Left kidney (tissue), 8 donors: ENCODE measurements at places on chromosomes 13 and 19. TPM values are rescaled to one million over a fixed set of nuclear protein-coding genes. Genes with fewer than 3 reads are reported as not detected.

Gene RNU6-9
- not detected for polyA plus RNA-seq

DNA sequence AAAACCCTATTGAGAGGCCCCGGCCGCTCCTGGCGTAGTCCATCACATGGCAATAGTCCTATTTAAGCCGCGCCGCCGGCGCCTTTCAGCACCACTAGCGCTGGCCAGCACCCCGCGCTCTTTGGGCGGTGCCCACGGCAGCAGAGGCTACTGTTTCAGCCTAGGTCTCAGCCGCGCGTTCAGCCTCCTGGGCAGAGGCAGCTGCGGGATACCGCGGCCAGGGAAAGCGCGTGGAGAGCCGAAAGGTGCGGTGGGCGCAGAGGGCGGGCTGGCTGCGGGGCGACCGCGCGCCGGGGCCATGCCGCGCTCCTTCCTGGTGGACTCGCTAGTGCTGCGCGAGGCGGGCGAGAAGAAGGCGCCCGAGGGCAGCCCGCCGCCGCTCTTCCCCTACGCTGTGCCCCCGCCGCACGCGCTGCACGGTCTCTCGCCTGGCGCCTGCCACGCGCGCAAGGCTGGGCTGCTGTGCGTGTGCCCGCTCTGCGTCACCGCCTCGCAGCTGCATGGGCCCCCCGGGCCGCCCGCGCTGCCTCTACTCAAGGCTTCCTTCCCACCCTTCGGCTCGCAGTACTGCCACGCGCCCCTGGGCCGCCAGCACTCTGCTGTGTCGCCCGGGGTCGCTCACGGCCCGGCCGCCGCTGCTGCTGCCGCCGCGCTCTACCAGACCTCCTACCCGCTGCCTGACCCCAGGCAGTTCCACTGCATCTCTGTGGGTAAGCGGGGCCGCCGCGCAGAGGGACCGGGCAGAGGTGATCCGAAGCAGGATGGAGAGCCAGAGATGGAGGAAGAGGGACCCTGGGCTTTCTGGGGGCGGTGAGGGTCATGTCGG lies at the start of gene GSX1:
TSS of gene GSX1 (plus strand) at position 91 of the 826 bp plus-strand sequence. CDS start at position 299, 208 bp downstream.
- DNase-seq = peak; percentile 79

DNA sequence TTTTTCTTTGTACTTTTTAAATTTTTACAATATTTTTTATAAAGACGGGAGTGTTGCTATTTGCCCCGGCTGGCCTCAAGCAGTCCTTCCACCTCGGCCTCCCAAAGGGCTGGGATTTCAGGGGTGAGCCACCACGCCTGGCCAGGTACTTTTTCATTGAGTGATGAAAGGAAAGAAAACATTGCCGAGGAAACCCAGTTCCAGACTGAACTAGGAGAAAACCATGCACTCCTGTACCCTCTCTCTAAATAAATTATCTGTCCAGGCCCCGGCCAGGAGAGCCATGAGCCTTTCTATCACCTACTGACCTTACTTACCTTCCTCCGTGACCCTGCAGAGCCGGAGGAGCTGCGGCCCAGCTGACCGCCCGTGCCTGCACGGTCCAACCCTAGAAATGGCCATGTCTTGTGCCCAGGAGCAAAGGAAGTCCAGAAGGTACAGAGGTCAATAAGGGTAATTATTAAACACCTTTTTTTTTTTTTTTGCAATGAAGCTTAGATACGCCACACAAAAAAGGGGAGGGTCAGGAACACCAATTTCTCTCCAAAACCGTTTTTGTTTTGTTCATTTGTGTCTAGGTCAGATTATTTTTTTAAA lies at the start of gene SLC7A9:
TSS of gene SLC7A9 (minus strand) at position 399 of the 597 bp plus-strand sequence. CDS start 1,233 bp downstream, outside the sequence.
- no peak for DNase-seq

- DNase-seq = peak; percentile 44
Observed at GRCh38 chr13:100673713-100674571, 653 bp downstream of the TMTC4 start.

Gene FFAR3
- 0.15 TPM for polyA plus RNA-seq

DNA sequence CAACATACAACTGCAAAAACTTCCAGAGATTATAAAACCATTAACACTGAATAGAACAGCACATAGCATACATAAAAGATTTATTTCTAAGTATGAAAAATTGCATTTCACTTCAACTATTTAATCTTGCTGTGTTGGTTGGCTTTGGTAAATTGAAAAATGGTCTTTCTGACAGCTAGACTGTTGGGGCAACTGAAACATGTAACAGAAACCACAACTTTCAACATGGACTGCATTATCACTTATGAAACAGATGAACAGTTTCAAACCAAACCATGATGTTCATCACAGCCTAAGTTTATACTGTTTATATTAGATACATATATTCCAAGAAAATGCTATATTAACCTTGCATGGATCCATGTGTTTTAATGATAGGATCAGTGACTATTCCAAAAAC lies 324.1 kb upstream of the PCDH9 start:
- DNase-seq = no peak

Gene ZNF541
- polyA plus RNA-seq = 0.27 TPM

DNA sequence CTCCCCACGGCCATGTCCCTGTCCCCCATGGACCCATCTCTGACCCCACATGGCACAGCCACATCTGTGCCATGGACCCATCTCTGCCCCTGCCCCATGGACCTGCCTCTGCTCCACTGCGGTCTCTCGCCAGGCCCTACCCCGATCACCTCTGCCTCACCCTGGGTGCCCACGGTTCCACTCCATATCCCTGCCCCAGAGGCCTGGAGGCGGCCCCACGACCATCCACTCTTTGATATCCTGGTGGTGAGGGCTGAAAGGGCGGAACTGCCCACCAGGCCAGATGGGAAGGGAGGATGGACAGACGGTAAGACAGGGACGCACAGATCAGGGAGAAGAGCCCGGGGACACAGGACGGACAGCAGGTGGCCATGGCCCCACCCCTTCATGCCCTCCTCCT lies 327 bp downstream of the PTGER1 start:
- DNase-seq = no peak

Gene ANGPTL8
- 0.62 TPM for polyA plus RNA-seq

- no peak for DNase-seq
Observed at GRCh38 chr13:74218291-74218690, 84.1 kb upstream of the KLF12 start.

DNA sequence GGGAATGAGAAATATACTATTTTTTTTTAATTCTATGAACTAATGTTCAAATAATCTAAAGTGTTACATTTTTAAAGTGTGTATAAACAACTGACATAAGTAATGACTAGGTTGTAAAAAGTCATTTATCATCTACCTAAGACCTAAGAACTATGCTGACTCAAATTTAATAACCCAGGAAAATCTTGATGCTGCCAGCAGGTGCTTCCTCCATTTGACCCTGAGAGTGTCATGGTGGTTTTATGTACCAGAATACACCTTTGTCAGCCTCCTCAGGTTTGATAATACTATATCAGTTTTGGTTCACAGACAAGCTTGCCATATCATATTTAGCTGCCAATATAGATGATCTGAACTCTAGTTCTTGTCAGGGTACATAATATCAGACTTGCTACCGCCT lies 1151.2 kb downstream of the PCDH17 start:
- DNase-seq = no peak

GRCh38 chr13:58018020-58018419 lies 386.5 kb downstream of the PCDH17 start:
- DNase-seq = no peak

DNA sequence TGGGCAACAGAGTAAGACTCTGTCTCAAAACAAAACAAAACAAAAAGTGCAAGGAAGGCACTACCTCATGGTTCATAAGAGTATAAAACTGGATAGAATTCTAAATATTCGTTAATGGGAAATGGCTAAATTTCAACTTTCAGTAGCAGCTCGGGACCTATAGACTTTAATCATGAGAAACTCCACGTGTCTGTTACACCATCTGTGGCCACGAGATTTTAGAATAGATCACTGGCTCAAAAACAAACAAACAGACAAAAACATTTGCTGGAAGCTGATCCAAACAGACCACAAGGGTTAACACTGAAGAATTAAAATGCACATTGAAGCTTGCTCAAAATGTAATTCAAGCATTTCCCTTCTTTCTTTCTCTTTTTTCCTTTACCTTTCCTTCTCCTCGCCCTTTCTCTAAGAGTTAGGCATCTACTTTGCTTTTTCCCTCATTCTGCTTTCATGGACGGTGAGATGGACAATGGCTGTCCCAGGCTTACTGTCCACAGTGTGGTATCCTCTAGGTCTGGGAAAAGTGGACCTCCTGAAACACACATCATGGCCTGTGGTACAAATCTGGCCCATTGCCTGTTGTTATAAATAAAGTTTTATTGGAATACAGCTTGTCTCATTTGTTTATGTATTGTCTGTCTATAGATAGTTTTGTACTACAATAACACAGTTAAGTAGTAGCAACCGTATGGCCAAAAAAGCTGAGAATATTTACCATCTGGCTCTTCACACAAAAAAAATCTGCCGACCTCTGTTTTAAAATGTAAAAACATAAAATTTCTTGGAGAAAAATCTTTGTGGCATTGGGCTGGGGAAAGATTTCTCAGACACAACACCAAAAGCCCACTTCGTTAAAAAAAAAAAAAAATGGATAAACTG lies 10.3 kb downstream of the ELAVL1 start:
- DNase-seq = no peak

GRCh38 chr19:2594319-2594718 lies 108.2 kb downstream of the GNG7 start:
- no peak for DNase-seq

DNA sequence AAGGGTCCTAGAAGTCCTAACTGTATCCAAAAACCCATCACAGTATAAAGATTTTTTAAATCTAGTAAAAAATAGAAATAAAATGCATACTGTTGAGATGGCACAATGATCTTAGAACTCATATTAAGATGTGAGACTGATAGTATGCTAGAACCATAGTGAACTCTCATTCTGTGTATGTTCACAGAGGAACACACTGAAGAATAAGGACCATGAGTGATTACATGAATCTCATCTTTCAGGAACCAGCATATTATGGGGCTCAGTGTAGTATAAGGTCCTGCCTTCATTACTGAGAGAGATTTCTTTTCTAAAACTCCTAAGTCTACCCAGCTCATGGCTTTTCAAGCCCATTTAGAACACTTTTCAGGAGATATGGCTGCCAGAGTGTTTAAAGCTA lies 59.8 kb upstream of the RFC3 start:
- DNase-seq = no peak

GRCh38 chr13:91946498-91947070 lies 548.2 kb downstream of the GPC5 start:
- peak; percentile 26 for DNase-seq

- DNase-seq = no peak
Observed at GRCh38 chr13:95098916-95099315, 202.3 kb downstream of the ABCC4 start.

- no peak for DNase-seq
Observed at GRCh38 chr13:41122838-41123237, 9.8 kb downstream of the KBTBD6 start.

GRCh38 chr13:113397608-113398425 lies 33.9 kb upstream of the GRTP1 start:
- DNase-seq = no peak
